ENCODE measurements at places on chromosomes 7 and 10. TPM values are rescaled to one million over a fixed set of nuclear protein-coding genes. Genes with fewer than 3 reads are reported as not detected.

DNA sequence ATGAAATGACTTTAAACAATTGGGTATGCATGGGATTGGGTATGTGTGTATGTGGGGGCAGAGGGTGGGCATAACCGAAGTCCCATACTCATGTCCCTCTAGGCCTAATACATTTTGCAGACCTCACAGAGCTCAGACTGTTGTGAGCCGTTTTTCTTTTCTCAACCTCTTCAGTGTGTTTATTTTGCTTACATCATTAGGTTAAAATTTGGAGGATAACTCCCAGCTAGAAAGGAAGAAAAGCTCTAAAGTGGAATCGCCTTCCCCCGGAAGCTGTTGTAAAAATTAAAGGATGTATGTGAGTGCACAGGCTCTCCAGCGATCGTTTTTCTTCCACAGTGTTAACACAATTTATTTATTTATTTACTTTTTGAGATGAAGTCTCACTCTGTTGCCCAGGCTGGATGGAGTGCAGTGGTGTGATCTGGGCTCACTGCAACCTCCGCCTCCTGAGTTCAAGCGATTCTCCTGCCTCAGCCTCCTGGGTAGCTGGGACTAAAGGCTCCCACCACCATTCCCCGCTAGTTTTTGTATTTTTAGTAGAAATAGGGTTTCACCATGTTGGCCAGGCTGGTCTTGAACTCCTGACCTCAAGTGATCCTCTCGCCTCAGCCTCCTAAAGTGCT is 1.5 kb upstream of the H2AZ2 start:
- peaks cover 10% of the 10 kb centered on the region for H3K4me1 ChIP-seq
- no peaks in the 10 kb centered on the region for H3K27me3 ChIP-seq
- H3K27ac ChIP-seq = peak overlapping the region; percentile 97
- DNase-seq = no peak
- peak overlapping the region; percentile 66 for H3K4me3 ChIP-seq
- no peaks in the 10 kb centered on the region for H3K36me3 ChIP-seq

DNA sequence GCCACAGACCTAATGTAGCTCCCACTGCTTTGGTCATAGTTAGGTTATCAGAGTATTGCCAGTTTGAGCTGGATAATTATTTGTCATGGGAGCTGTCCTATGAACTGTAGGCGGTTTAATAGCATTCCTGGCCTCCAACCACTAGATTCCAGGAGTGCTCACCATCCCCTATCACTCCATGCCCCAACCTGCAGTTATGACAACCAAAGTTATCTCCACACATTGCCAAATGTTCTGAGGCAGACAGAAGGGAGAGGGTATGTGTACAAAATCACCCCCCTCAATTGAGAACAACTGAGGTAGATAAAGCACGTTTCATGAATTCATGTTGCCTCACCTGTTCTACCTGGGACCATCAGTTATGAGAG is 119.0 kb upstream of the CACUL1 start:
- no peaks in the 10 kb centered on the region for H3K4me1 ChIP-seq
- no peak overlapping the region for H3K4me3 ChIP-seq
- DNase-seq = no peak
- no peaks in the 10 kb centered on the region for H3K27me3 ChIP-seq

- no peaks in the 10 kb centered on the region for H3K27me3 ChIP-seq
- no peak overlapping the region for H3K4me3 ChIP-seq
Observed at GRCh38 chr7:155963771-155964195, 151.5 kb upstream of the SHH start.

- H3K4me3 ChIP-seq = no peak overlapping the region
- H3K27ac ChIP-seq = no peak overlapping the region
- H3K4me1 ChIP-seq = no peaks in the 10 kb centered on the region
- 0 out of 2 replicates have a peak, but pooled peaks cover 3% of the 10 kb centered on the region for H3K36me3 ChIP-seq
Observed at GRCh38 chr10:60890811-60891210, 53.2 kb downstream of the RHOBTB1 start.

DNA sequence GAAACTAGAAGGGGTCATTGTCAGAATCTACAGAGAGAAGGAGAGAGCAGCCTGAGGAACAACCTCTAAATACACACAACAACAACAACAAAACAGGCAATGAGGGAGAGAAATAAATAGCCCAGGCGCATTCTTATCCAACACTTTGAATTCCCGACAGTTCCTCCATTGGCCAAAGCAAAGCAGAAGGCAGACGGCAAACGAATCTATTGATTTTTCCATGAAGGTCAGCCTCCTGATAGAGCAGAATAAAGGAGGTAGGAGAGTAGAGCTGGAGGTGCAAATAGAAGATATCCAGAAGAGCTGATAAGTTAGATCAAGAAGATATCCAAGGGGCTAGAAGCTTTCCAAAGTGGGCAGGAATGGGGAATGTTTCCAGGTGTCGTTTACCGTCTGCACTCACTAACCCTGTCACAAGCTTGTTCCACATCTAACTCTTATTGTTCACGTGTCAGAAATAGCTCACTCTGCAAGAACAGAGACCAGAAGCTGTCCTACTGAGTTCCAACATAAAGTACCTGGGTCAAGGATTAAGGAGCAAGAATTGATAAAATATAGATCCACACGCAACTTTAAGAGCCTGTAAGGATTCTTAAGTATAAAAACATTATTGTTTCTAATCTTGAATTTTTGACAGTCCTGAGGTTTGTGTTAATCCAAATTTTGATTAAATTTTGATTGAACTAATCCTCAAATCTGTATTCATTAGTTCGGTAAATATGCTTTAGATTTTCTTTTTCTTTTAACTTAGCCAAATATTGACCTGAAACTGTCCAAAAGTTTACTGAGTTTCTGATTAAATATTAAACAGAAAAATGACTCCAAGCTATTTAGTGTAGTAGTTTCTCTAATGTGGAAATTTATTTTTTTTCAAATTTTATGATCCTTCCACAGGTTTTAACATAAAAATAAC is 45.7 kb downstream of the PTN start:
- H3K27ac ChIP-seq = no peak overlapping the region
- H3K4me3 ChIP-seq = no peak overlapping the region
- DNase-seq = no peak
- H3K36me3 ChIP-seq = no peaks in the 10 kb centered on the region
- H3K27me3 ChIP-seq = no peaks in the 10 kb centered on the region

DNA sequence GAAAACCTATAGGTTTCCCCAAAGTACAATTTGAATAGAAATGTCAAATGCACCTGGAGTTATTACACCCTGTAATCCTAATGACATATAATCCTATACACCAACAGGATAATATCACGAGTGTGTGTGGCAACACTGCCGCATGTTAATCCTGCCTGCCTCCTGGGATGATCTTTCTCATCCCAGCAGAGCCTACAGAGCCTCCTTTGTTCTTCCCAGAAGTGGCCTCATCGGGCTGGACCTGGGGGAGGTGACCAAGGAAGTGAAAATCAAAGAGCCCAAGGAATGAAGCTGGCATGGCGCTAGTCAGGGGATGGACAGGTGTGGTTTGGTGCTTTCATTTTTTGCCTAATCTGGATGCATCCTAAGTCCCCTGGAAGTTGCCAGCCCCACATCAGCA is 29.5 kb upstream of the LEP start:
- DNase-seq = no peak
- H3K27ac ChIP-seq = no peak overlapping the region
- peaks cover 12% of the 10 kb centered on the region for H3K27me3 ChIP-seq
- H3K36me3 ChIP-seq = no peaks in the 10 kb centered on the region

- no peaks in the 10 kb centered on the region for H3K27me3 ChIP-seq
- no peaks in the 10 kb centered on the region for H3K4me1 ChIP-seq
- DNase-seq = no peak
- H3K4me3 ChIP-seq = no peak overlapping the region
Observed at GRCh38 chr10:131258256-131258655, 53.3 kb downstream of the TCERG1L start.

GRCh38 chr7:73623798-73624668 is at the start of gene MLXIPL:
Gene MLXIPL (minus strand): TSS chr7:73624522. CDS start chr7:73624492, 30 bp downstream.
- H3K36me3 ChIP-seq = no peaks in the 10 kb centered on the region
- no peak within 1 kb of the TSS for H3K27ac ChIP-seq
- 0 out of 2 replicates have a peak, but pooled peaks cover 8% of the 10 kb centered on the region for H3K4me1 ChIP-seq
- H3K27me3 ChIP-seq = peaks cover 13% of the 10 kb centered on the region
- DNase-seq = peak; percentile 98

DNA sequence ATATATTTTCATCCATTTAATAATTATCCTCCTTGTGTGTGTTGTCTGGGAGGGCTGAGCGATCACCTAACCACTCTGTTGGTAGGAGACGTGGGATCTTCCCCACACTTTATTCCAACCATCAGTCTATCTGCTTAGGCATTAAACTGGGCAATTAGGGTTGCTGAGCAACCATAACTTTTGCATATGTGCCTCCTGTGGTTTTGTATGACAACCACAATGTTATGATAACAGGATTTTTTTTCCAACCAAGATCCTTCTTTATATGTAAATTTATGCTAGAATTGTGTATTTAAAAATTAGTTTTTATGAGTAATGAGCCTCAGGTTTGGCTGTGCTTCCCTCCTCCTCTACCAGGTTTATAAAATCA is 495.0 kb upstream of the MGMT start:
- no peak for DNase-seq
- H3K27ac ChIP-seq = no peak overlapping the region
- H3K4me1 ChIP-seq = no peaks in the 10 kb centered on the region
- no peaks in the 10 kb centered on the region for H3K27me3 ChIP-seq
- H3K36me3 ChIP-seq = no peaks in the 10 kb centered on the region

GRCh38 chr7:157461573-157462418 is 125.0 kb downstream of the DNAJB6 start:
- H3K36me3 ChIP-seq = no peaks in the 10 kb centered on the region
- H3K27ac ChIP-seq = no peak overlapping the region
- H3K27me3 ChIP-seq = no peaks in the 10 kb centered on the region
- no peak for DNase-seq
- H3K4me1 ChIP-seq = no peaks in the 10 kb centered on the region

DNA sequence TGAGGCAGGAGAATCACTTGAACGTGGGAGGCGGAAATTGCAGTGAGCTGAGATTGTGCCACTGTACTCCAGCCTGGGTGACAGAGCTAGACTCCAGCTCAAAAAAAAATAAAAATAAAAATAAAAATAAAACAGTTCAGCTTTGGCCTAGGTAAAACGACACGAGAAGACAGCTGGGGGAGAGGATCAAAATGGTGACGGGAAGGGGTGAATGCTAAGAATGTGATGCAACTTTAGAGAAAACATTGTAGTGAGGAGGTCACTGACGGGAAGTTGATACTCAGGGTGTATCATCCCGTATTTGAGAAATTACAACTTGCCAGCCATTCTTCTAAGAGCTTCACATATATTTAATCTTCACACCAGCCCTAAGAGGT is 1.1 kb downstream of the NDST2 start:
- peaks cover 3% of the 10 kb centered on the region for H3K36me3 ChIP-seq
- H3K4me1 ChIP-seq = peaks cover 7% of the 10 kb centered on the region
- DNase-seq = no peak
- no peaks in the 10 kb centered on the region for H3K27me3 ChIP-seq
- no peak overlapping the region for H3K27ac ChIP-seq

- H3K27ac ChIP-seq = no peak overlapping the region
- H3K27me3 ChIP-seq = no peaks in the 10 kb centered on the region
- H3K4me3 ChIP-seq = no peak overlapping the region
Observed at GRCh38 chr10:62456611-62457101, 82.5 kb downstream of the ZNF365 start.

DNA sequence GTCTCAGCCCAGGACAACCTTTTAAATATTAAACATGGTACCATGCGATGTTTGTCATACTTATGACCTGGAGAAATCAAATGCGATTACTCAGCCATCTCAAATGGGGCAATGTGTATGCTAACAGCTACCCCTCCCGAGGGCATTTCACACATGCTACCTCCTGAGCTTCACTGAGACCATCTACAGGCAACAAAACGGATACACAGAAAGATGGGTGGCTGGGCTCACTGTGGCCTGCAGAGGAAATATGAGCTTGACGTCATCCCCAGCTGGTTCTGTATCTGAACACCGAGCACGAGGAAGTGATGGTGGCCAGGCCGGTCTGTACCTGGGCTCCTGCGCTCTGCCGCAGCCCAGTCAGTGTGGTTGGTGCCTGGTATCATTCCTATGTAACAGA is 374.3 kb downstream of the RPS24 start:
- H3K27me3 ChIP-seq = no peaks in the 10 kb centered on the region
- peaks cover 4% of the 10 kb centered on the region for H3K4me1 ChIP-seq
- DNase-seq = no peak
- no peak overlapping the region for H3K27ac ChIP-seq

DNA sequence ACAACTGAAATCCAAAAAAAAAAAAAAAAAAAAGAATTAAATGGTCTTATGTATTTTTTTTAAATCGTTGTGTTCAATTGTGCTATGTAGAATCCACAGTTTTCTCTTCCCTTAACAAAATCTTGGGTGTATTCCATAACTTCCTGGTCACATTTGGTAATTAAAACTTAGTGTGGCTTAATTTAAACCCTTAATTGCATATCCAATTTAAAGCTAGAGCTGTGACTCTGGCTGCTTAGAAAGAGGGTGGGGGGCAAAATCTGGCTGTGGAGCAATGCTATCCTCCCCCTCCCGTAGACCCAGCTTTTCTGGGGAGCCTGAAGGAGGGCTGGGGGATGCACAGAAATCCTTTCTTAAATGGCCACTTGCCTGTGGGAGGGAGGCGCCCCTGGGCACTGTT is 695.1 kb downstream of the INHBA start:
- H3K27ac ChIP-seq = no peak overlapping the region
- DNase-seq = no peak
- H3K4me3 ChIP-seq = no peak overlapping the region
- H3K4me1 ChIP-seq = no peaks in the 10 kb centered on the region
- no peaks in the 10 kb centered on the region for H3K27me3 ChIP-seq
- H3K36me3 ChIP-seq = no peaks in the 10 kb centered on the region

- H3K4me3 ChIP-seq = no peak overlapping the region
- DNase-seq = no peak
- H3K4me1 ChIP-seq = peaks cover 5% of the 10 kb centered on the region
- H3K27me3 ChIP-seq = no peaks in the 10 kb centered on the region
Observed at GRCh38 chr10:13739183-13739582, 152.4 kb downstream of the PRPF18 start.

DNA sequence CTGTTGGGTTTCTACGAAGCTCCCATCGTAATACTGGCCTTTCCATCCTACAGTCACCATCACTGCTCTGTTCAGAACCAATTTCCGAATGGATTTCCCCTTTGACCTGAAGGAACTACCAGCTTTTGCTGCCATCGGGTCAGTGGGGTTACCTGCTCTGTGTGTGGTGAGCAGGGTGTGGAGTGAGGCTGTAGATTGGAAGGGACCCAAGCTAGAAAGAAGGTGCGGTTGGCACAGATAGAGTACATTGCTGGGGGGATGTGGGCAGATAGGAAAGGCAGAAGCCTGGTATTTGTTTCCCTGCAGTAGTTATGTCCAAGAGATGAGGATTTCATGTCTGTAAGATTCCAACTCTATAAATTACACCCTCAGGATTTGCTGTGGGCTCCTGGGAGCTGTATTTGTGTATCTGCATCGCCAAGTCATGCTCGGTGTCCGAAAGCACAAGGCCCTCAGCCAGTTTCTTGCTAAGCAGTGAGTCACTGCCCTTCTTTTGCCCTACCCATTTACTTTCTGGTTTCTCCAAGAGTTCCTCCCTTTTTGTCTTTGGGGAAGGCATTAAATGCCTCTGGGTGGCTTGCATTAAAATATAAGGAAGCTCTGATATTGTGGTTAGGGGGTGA is 15.4 kb downstream of the CLCN1 start:
- no peaks in the 10 kb centered on the region for H3K36me3 ChIP-seq
- no peaks in the 10 kb centered on the region for H3K4me1 ChIP-seq
- H3K27me3 ChIP-seq = no peaks in the 10 kb centered on the region

Gene PIP
- not detected for total RNA-seq

Gene VSTM4
- 0.23 TPM for total RNA-seq

Gene GPR15LG
- not detected for total RNA-seq

Gene LRIT1
- total RNA-seq = 0.07 TPM

Gene GRM3
- 1.9 TPM for total RNA-seq

Gene MCU
- total RNA-seq = 54.6 TPM

Gene EPHB6
- 18.1 TPM for total RNA-seq

Gene RSU1
- total RNA-seq = 67.5 TPM

Gene SPDYE16
- not detected for total RNA-seq

Measured in GM23338 (cell line).